ENCODE measurements at places on chromosomes 2 and 18.

DNA sequence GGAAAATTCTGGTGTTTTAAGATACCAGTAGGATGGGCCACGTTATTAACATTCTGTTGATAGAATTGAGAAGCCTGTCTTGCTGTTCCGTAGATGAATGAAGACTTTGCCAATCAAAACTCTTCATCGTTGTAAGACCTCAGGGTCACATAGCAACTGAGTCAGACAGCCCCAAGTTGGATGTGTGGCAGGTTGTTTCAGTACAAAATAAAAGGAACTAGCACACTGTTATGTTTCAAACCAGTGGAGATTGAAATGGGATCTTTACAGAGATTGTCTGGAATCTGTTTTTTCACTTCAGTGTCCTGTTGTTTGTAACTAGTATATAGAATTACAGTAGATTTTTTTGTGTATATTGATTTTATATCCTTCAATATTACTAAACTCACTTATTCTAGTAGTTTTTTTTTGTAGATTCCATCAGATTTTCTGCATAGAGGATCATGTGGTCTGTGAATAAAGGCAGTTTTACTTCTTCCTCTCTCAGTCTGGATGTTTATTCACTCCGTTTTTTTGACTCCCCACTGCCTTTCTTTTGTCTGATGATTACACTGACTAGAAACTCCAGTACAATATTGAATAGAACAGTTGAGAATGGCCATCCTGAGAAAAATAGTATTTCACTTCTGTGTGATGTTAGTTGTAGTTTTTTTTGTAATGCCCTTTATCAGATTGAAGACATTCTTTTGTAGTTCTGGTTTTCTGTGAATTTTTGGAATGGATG, 22.7 kb downstream of the EPC2 start:
- DNase-seq = no peak

GRCh38 chr2:41735476-41735875, 312.3 kb upstream of the PKDCC start:
- DNase-seq = no peak

- no peak for DNase-seq
Observed at GRCh38 chr2:231613663-231614558, 21.2 kb downstream of the TEX44 start.

GRCh38 chr2:150413366-150413765, 74.1 kb downstream of the RND3 start:
- DNase-seq = no peak

DNA sequence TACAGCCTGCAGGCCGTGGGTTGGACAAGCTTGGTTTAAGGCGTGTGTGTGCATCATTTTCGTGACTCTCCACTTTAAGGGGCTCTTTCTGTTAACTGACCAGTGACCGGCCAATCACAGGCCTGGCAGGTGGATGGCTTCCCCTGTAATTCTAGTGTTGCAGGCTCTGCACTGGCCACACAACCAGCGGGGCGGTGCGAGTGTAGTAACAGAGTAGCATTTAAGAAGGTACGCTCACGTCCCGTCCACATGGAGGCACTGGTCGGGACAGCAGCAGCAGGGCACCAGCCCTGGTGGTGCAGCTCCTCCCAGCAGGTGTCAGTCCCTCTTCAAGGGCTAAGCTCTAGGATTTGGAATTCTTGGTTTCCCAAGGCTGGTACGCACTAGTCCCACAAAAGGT, 8.0 kb upstream of the ANO7 start:
- DNase-seq = no peak

DNA sequence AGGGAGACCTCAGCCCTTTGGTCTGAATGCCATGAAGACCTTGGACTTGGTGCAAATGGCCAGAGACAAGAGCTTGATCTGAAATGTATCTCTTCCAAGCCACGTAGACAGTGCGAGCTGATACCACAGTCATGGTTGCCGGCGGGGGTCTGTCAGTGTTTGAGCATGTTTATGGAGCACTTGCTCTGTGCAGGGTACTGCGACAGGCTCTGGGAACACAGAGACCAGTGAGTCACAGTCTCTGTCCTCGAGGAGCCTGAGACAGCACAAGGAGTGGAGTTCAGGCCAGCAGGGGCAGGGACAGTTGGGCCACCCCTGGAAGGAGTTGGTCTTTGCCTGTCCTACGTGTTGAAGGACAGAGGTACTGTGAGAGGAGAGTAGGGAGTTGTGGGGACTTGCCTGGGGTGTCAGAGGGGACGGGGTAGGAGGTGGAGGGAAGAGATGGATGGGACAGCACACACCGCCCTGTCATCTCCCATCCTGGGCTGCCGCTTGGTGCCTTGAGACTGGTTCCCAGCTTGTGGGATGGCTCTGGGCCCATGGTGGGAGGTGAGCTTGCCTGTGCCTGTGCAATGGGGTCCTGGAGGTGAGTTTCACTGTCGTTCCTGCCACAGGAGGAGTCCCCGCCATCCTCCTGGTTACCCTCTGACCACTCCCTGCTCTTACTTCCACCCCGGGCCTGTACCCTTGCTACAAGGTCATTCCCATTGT, 39.5 kb downstream of the ATP6V1C2 start:
- DNase-seq = no peak

DNA sequence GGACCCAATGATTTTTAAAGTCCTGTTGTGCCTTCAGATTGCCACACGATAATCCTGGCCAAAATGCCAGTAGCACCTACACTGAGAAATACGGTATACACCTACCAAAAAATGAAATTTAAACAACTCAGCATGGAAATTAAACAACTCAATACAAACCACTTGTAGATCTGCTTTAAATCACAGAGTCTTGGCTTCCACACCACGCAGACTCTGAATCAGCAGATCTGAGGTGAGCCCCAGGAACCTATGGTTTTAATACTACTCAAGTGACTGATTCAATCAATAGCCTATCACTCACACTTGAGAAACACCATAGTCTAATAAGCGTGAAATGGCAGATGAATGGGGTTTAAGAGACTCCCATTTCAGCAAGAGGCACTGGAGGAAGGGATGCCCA, 46.9 kb downstream of the MAP4K3 start:
- DNase-seq = no peak

DNA sequence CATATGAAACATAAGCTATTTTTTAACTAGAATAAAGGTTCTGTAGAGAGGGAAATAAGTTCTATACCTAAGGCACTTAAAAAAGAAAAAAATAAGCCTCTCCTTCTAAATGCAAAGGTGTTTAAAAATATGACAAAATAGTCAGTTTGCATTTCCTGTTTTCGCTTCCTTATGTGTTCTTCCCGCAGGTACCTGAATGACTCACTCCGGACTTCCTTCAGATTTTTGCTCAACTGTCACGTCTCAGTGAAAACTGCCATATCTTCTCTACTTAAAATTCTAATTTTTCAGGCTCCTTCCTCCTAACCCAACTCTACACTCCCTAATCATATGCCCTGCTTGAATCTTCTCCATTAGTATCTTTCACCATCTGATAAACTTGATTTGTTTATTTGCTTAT, 1333.1 kb downstream of the LRP1B start:
- no peak for DNase-seq

- DNase-seq = no peak
Observed at GRCh38 chr2:85525567-85525966, 13.4 kb upstream of the MAT2A start.

DNA sequence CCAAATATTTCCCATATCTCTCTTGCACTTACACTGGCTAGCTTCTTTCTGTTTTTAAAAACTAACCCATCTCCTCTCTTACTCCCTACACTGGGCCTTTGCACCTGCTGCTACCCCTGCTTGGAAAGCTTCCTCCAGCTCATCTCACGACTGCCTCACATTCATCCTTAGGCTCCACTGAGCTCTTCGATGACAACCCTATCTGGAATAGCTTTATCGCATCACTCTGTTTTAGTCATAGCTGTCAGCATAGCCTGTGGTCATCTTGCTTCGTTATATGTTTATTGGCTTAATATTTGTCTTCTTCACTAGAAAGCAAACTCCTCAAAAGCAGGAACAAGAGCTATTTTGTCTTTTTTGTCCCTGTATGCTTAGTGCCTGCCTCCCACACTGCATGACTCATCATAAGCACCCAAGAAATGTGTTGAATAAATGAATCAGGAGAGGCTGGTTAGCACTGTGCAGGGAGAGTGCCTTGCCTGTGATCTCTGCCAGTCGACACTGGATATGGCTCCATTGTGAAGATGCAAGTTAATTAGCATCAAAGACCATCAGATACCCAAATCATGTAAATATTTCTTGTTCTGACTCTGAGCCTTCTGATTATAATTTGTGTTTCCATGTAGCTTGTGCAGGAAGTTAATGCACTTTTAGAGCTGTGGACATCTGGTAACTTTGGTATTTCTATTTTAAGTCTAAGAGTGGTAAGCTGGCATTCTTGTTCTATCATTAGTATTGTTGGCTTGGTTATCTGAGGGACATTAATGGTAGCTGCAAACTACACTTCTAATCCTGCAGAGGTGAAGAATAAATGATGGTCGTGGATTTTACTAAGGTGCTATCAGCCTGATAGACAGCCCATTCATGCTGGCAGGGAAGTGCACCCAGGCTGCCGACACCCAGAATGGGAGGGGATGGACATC, 10.3 kb upstream of the DYTN start:
- DNase-seq = no peak

GRCh38 chr2:156538083-156538504, 101.9 kb downstream of the GPD2 start:
- DNase-seq = no peak

- no peak for DNase-seq
Observed at GRCh38 chr18:9434122-9434701, 41.1 kb upstream of the RALBP1 start.

DNA sequence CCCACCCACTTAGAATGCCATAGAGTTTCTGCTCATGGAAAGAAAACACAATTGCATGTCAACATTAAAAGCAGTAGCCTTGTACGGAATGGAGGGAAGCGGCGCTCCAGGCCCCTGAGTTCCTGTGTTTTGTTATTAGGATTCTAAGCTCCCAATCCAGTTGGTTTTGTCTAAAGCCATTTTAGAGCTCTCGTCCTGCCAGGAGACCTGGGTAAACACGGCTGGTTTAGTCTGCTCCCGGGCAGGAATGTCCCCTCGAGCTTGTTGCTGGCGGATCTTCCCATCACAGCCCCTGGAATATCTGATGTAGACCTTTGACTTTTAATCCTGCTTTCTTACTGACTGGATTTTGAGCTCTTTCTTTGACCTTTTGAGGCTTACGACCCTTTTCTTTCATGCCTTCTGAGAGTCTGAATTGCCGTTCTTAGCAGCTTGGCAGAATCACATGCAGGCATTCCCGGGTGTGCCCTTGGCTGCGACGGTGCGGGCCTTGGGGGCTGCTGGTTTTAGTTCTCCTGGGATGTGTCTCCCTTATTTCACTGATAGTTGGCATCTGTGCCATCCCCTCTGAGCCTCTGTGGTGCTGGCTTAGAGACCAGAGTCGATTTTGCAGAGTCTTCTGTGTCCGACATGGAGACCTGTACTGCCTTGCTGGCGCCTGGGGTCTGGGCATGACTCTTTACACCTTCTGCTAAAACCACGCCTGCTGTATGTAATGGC, 25.4 kb downstream of the GREB1 start:
- no peak for DNase-seq

- DNase-seq = no peak
Observed at GRCh38 chr18:27749194-27749593, 427.7 kb downstream of the CDH2 start.

DNA sequence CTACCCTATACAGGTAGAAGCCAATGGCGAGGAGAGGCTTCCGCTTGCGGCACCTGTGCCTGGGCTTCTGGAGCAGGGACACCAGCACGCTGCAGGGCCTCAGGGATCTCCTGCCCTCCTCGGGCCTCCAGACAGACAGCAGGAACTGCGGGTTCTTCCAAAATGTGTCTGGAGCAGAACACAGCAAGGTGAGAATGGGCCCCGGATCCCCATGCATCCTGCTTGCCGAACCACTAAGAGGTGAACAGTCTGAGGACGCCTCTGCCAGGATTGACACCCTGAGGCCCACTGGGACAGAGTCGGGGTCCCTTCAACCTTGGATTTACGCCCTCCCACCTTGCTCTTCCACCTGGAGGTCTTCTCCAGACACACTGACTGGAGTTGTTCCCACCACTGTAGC, 25.4 kb downstream of the CAPN14 start:
- DNase-seq = no peak

DNA sequence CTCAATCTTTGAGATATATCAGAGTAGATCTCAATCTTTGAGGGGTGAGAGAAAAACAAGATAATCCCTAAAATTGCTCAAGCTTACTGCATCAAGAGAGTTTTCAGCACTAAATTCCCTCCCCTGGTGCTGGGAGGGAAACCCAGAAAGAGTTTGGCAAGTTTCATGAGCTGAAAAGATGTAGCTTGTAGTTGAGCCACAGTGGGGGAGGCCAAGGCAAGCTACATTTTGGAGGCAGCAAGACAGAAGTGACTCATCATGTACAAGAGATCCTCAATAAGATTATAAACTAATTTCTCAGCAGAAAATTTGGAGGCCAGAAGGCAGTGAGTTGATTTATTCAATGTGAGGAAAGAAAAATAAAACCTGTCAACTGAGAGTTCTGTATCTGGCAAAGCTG, 308.2 kb downstream of the PIEZO2 start:
- DNase-seq = no peak

DNA sequence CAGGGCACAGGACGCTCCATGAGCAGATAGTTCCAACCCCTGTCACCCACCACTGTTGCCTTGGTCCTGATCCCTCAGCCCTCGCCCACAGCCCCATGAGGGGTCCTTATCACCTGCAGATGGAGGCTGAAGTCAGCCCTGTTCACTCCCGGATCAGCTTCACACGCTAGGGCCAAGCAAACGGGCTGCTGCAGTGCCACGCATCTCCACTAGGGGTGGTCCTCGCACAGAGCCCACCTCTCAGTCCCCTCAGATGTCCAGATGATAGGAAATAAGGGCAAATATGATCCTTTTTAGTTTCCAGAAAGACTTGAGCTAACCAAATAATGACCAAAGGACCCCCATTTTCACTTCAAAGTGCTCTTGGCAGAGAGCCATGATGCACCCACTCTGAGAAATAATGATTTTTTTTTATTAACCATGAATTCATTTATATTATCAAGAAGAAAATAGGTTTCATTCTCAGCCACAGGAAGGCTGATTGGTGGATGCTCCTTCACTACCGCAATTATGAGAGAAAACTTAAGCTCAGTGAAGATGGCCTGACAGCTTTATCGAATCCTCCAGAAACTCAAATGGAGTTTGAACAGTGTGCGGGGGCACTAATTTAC, 71.9 kb upstream of the KLHL29 start:
- no peak for DNase-seq

GRCh38 chr18:69157906-69158305, 242.8 kb upstream of the DOK6 start:
- no peak for DNase-seq

- DNase-seq = no peak
Observed at GRCh38 chr2:144682248-144682647, 162.3 kb upstream of the ZEB2 start.

GRCh38 chr2:226478109-226478809, 321.4 kb downstream of the IRS1 start:
- no peak for DNase-seq

DNA sequence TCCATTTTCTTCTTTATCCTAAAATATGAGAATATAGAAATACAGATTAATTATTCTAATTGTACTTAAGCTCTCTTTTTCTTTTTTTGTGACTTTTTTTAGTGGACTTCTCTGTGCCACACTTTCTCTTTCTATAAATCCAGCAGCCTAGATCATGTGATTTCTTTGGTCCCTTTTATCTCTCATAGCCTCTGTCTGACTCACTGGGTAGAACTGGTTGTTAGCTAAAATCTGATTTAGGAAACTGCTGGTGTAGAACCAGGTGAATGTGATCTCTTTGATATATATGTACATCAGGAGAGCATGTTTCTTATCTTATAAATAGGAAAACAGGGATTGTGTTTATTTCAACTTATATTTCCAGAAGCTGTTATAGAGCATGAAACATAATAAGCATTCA, 54.9 kb downstream of the VRK2 start:
- DNase-seq = no peak

- no peak for DNase-seq
Observed at GRCh38 chr18:79582978-79583377, 96.6 kb upstream of the CTDP1 start.

All from cortex of kidney (tissue), 1 donor.